Type B pancreatic cell (in vitro differentiated cells): ENCODE measurements at places on chromosomes 13 and 19. TPM values are rescaled to one million over a fixed set of nuclear protein-coding genes. Genes with fewer than 3 reads are reported as not detected.

The SPART gene
- 45.9 and 67.6 TPM in 2 replicates for total RNA-seq

The MYO9B gene
- total RNA-seq: 71.7 and 83.8 TPM in 2 replicates

The IER2 gene
- total RNA-seq: 103 and 322 TPM in 2 replicates

The ZNF728 gene
- not detected in 2 replicates for total RNA-seq

The KL gene
- total RNA-seq: 3.6 TPM in 2 replicates

The LIM2 gene
- total RNA-seq: 19.5 TPM in 1 of 2 replicates, not detected in the other

The RBM42 gene
- 79.6 and 84.9 TPM in 2 replicates for total RNA-seq

The HS6ST3 gene
- 4.2 and 4.7 TPM in 2 replicates for total RNA-seq
